NCI-H2171 treated with DMSO at 0.1 percent for 48 hours (cell line): ENCODE measurements at places on chromosomes 6 and 20.

GRCh38 chr6:150719831-150720230 is 120.1 kb downstream of the PLEKHG1 start:
- DNase-seq, result no peak

DNA sequence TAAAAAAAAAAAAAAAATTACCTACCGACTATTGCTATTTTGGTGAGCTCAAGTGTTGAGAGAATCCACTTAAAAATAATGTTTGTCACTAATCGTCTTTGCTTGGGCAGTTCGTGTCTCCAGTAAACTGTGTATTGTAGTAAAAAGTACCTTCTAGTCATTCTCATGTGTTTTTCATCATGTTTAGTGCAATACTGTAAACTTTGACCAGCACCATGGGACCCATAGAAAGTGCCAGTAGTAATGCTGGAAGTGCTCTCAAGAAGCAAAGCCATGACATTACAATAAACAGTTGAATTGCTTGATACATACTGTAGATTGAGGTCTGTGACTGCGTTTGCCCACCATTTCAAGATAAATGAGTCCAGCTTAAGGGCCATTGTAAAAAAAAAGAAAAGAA is 395.2 kb downstream of the BCKDHB start:
- no peak for DNase-seq

GRCh38 chr6:6002848-6003620 is 3.7 kb downstream of the NRN1 start:
- DNase-seq, result no peak

DNA sequence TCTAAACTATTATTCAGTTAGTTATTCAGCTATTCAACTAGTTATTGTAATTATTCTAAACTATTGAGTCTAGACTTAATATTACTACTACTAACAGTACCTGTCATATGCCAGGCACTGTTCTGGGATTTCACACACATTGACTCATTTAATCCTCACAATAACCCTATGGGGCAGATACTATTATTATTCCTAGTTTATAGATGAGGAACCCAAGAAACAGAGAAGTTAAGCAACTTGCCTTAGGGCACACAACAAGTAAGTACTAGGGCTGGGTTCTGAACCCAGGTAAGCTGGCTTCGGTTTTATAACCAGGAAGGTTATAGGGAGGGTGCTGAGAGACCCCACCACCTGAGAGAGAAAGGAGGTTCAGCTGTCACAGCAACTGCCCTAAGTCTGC is 7.8 kb downstream of the TEAD3 start:
- DNase-seq, result no peak

DNA sequence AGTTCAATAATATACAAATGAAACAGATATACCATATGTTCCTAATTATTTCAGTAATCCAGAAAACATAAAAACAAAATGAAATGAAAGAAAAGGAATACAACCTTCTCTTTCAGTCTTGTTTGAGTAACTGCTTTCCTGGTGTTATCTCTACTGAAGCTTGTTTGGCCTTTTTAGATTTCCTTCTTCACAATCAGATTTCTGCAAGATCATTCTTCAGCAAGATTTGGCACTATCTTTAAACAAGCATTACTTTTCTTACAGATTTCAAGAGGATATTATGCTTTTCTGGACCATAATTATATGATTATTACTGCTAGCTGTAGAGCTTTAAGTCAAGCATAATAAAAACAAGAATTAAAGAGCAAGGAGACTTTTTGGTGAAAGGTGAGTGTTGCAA is 120.2 kb downstream of the MYB start:
- DNase-seq, result no peak

GRCh38 chr6:131469130-131469529 is 103.9 kb upstream of the ARG1 start:
- no peak for DNase-seq

GRCh38 chr6:169289619-169290339 is 36.1 kb upstream of the THBS2 start:
- DNase-seq, result no peak

DNA sequence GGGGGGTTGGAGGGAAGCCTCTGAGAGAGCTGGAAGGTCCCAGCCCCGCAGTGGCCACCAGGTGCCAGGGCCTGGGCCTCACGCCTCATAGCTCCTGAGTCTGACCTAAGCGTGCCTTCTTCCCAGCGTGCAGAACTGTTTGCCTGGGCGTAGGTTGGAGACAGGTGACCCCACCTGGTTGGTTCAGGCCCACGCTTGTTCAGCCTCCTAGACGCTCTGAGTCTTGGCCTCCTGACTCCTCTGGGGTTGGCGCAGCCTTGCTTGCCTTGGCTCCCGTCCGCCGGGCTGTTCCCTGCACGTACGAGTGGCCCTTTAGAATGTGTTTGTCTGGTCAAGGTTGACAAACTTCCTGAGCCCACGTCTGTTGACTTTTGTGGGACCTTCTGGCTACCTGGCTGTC is 70.8 kb downstream of the EYA2 start:
- DNase-seq, result no peak

DNA sequence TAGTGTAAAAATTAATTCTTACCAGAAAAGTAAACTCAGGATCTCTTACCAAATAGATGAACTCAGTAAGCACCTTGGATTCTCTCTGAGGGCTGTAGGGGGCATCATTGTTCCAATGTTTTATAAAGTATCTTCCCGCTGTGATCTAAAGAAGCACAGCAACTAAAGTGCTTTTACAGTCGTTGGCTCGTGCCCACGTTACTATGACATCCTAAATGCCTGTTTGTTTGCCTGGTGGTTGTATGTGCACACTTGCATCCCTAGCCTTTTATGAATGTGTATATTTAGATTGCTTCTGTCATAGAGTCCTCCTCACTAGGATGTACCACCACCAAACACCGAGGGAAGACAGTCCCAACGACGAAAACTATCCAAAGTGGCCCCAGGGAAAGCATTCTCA is 34.5 kb downstream of the SLX4IP start:
- DNase-seq, result peak; percentile 9
